ENCODE measurements at places on chromosomes 7 and 10.

GRCh38 chr10:72088889-72089575, 681 bp upstream of the SPOCK2 start:
- peak; percentile 58 for DNase-seq

GRCh38 chr10:96576277-96576980, 10.4 kb downstream of the TM9SF3 start:
- no peak for DNase-seq

GRCh38 chr7:50952120-50952519, 169.4 kb upstream of the GRB10 start:
- no peak for DNase-seq

DNA sequence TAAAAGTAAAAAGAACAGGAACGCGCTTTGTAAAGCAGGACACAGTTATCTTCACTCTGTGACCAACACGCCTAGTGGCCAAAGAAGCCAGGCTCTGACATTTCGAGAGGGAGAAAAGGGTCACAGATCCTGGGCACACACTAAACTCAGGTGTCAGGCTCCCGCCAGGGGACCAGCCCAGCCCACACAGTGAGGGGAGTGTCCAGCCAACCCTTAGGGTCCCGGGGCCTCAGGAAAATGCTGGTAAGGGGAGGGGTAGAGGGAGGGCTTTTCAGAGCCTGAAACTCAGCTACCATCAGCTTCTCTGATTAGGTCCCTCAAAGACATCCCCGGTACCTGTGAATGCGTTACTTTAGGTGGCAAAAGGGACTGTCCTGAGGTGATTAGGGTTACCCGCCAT, 16.6 kb downstream of the ANXA11 start:
- no peak for DNase-seq

DNA sequence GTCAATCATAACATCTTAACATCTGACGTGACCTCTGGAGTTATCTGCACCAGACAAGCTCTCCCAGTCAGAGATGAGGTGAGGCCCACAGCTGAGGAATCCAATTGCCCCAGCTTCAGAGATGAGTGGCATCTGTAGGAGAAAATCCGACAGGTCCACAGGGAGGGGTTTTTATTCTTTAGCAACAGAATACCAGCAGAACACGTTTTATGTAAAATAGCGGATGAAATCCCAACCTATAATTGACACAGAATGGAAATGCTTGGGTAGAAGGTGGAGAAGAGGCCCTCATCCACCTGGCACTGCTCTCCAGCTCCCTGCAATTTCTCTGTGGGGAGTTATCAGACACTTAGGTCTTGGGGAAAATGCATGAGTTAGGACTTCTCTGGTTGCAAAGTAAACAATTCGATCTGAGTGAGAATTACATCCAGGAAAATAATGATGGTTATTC, 144.2 kb upstream of the NRP1 start:
- no peak for DNase-seq

DNA sequence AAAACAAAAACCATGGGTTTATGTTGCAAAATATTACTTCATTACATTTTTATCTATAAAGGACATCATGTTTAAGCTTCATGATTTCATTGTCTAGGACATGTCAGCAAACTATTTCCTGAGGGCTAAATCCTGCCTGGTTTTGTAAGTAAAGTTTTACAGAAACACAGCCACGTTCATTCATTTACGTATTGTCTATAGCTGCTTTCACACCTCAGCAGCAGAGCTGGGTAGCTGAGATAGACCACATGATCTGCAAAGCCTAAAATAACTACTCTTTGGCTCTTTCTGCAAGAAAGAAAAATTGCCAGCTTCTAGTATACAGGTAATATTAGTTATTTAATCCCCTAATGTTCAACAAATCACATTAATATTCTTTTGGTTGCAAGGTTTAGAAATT, 12.7 kb upstream of the PIP4K2A start:
- DNase-seq = no peak

GRCh38 chr7:28565980-28566379, 153.7 kb downstream of the CREB5 start:
- DNase-seq = no peak

- DNase-seq = no peak
Measured at GRCh38 chr10:38730076-38730475, 635.9 kb downstream of the ZNF37A start.

DNA sequence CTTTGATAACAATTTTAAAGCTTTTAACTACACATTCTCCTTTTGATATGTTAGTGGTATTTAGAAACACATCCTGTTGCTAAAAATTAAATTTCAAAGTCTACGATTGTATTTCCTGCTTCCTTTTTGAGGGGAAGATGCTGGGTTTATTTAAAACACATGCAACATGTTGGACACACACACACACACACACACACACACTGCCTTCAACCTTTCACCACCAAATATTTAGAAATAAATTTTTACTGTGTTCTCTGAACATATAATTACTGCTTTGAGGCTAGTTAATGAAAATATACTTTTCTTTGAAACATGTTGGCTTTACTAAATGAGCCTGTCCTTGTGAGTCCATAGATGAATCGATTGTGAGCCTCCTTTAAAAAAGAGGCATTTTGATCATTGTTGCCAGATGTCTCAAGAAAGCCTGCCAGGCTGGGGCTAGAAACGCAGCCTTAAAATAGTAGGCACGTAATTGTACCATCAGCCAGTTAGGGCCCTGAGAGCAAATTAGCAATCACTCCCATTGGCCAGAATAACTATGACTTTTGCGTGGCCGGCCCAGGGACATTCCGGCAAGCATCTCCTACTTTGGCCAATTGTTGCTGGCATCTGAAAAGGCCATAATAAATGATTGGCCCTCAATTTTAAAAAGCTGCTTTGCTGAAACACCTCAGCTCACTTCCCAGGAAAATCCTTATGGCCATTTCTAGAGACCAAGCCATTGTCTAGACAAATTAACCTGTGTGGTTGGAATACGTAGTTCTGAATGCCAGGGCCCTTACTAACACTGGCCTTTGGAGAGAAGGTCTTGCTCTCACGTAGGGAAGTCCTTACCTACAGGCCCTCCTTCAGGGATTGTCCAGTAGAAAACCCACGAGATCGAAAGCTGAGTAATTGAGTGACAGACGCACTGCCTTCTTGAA, 9.9 kb upstream of the TEX36 start:
- DNase-seq = no peak

- no peak for DNase-seq
Measured at GRCh38 chr7:132113536-132114371, 462.5 kb downstream of the PLXNA4 start.

- DNase-seq = peak; percentile 73
Measured at GRCh38 chr10:73997461-73997786, 492 bp upstream of the VCL start.

- DNase-seq = peak; percentile 59
Measured at GRCh38 chr10:11145495-11145855, 127.8 kb downstream of the CELF2 start.

- DNase-seq = no peak
Measured at GRCh38 chr10:71504168-71504567, 107.4 kb downstream of the CDH23 start.

- DNase-seq = peak; percentile 20
Measured at GRCh38 chr7:2261611-2262010, 19.6 kb downstream of the NUDT1 start.

- no peak for DNase-seq
Measured at GRCh38 chr7:48427671-48428070, 256.4 kb downstream of the ABCA13 start.

- no peak for DNase-seq
Measured at GRCh38 chr7:158035343-158035742, 552.3 kb downstream of the PTPRN2 start.

DNA sequence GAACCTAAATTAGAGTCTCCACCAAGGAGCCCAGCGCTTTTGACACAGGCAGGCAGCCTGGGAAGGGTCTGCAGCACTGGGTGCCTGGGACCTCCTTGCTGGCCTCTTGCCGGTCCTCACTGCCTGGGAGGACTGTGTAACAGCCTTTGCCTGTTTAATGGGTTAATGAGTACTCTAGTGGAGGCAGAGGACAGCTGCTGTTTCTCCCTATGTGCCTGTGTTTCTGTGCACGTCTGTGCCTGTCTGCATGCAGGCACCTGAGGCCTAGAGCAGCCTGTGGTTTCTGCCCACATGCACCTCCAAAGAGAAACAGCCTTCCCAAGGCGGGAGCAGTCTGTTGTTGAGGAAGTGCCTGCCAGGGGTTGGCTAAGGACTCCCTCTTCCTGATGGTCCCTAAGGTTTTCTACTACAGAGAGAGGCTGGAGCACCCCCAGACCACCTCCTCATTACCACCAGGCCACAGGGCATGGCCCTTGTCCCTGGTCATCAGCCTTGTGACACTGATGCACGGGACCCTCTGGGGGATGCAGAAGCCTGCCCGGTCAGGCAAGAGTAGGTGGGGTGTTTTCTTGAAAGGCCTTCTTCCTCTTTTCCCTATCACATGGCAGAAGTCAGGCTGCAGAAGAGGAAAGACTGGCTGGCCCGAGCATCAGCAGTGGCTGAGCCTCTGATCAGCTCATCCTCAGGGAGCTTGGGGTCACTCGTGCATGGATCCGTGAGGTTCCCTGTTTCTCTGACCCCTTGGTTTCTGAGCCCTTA, 14.2 kb downstream of the SLC29A3 start:
- DNase-seq = no peak

All from activated CD4-positive, alpha-beta T cell treated with anti-CD3 and anti-CD28 coated beads, Interleukin-2, amount 50 U/mL, for 1 hour (primary cell).